ENCODE measurements at places on chromosomes 13 and 19. TPM values are rescaled to one million over a fixed set of nuclear protein-coding genes. Genes with fewer than 3 reads are reported as not detected.

DNA sequence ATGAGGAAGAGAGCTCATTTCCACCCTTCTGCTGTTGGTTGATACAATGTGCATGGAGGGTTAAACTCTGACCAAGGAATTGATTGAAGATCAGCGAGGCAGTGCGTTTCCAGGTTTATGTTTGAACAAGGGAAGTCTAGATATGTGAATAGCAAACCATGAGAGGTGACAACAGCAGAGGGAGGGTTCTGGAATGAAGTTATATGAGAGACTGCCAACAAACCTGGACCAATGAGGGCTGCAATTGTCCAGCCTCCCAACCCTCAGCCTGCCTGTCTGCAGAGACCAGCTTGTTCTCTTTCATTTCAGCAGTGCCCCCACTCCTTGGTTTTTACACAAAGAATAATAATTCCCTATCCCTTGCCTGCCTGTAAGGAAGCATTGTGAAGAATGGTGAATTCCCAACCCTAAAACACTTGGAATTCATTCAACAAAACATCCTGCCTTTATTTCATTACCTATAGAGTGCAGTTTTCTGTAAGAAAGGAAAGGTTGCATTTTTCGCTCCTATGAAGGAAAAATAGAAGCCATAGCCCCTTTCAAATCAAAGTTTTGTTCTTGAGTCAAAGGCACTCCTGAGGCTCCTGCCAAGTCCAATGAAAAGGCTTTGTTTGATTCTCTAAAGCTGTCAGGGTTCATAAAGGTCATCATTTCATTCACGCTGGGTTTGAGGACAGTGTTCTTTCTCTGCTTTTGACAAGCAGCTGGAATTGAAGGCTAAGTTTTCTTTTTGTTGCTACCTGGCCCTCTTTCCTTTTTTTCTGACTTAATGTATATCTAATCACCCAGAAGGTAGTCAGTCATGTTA, 53.6 kb upstream of the ABCC4 start:
- no peak for DNase-seq

GRCh38 chr19:19524053-19524452, 4.7 kb upstream of the YJEFN3 start:
- DNase-seq = no peak

- DNase-seq = no peak
These were observed 179.7 kb upstream of the TSC22D1 start for GRCh38 chr13:44755872-44756271.

- peak; percentile 78 for DNase-seq
These were observed at the start of gene PTGER1 for GRCh38 chr19:14475251-14476073. TSS of gene PTGER1 (minus strand) at chr19:14475354. CDS start at chr19:14474320, 1,034 bp downstream.

- no peak for DNase-seq
These were observed 15.7 kb downstream of the SERPINE3 start for GRCh38 chr13:51355217-51355616.

DNA sequence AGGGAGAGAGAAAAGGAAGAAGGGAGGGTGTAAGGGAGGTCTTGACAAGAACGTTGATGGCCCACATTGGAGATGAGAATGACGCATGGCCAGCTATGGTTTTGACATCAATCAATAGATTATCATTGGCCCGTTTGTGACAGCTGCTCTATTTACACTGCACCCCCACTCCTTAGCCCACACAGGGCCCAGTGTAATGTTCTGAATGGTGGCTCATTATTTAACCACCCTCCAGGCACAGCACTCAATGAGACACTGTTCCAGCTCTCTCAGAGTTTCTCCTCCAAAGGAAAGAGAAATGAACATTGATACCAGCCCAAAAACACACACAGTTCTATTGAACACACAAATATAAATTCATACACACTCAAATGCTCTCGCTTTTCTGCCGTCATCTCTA, 173.0 kb upstream of the IPO5 start:
- no peak for DNase-seq

GRCh38 chr19:17450264-17451075, 2.0 kb upstream of the TMEM221 start:
- DNase-seq = peak; percentile 72

The DHDH gene
- total RNA-seq = 4.2 TPM

DNA sequence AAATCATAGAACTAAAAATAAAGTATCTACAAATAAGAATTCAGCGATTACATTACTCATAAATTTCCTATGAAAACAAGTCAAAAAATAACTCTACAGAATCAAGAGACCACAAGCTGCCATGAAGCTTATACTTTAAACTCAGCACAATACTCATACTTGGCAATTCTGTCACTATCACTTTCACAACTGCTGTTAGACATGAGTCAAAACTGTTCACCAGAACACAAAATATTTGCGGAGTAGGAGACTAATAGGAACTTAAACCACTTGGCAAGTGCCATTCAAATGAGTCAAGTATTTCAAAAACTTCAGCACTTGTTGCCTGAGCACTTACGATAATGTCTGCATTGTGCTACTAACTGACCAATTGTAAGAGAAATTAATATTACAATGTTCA, 387.8 kb upstream of the GPC6 start:
- DNase-seq = no peak

The VWA8 gene
- total RNA-seq = 21.5 TPM

The NLRP9 gene
- not detected for total RNA-seq

The FLT1 gene
- total RNA-seq = 21.9 TPM

DNA sequence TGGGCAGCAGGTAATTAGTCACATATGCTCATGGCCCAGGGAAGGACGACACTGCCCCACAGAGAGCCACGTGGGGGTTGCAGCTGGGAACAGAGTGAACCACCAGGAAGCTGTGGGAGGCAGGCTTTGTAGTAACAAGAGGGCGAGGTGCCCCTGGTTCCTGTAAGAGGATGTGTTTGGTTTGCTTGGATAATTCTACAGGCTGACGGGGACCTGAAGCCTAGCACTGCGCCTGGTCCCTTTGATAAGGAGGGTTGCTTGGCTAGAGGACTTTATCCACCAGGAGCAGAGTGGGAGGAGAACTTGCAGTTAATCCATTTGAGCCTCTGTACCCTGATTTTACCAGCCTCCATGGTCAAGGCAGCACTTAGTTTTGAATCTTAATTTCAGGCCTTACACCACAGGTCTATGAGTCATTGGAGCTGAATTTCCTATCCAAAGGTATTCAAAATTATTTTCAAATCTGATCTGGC, 67.4 kb upstream of the CLDN10 start:
- no peak for DNase-seq

GRCh38 chr13:63737418-63737817, 2321.8 kb upstream of the PCDH20 start:
- no peak for DNase-seq

DNA sequence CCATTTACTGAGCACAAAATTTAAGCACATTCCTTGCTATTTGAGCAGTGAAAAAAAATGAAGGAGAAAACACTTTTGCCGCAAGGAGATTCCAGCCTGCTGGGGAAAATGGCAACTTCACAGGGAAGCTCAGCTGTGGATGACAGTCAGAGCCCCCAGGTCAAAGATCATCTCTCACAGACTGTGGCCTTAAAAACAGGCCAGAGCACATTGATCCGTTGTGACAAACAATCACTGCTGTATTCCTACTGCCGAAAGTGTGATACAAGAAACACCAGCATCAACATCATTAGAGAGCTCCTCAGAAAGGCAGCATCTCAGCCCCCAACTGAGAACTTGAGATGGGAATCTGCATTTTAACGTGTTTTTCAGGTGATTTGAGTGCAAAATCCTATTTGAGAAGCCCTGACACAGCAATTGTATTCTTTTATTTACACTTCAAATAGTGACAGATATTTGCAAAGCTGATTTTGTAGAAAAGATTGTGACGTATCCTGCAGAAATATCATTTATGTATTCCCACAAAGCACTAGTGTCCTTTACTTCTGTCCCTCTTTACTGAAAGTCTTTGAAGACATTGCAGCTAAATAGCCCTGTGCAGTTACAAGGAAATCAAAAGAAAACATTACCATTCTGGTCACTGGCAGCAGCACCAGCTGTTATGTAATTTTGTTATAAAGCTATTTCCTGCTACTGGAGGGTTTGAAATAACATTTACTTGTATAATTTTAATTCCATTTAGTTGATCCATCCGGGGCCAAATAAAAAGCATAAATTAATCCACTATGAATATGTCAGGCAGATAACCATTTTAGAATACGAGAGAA, 652.0 kb downstream of the LIG4 start:
- DNase-seq = no peak

The PGLYRP1 gene
- not detected for total RNA-seq

GRCh38 chr19:6543866-6544347, 13.1 kb downstream of the TNFSF9 start:
- no peak for DNase-seq

The OLFM4 gene
- total RNA-seq = not detected

The NCAN gene
- total RNA-seq = not detected

GRCh38 chr19:45676851-45677263, 8.8 kb downstream of the GIPR start:
- peak; percentile 63 for DNase-seq

- no peak for DNase-seq
These were observed 743.8 kb upstream of the SLC10A2 start for GRCh38 chr13:103810026-103810425.

The KCNK6 gene
- total RNA-seq = 5.8 TPM

The VAV1 gene
- total RNA-seq = 103 TPM

The KLK15 gene
- total RNA-seq = not detected

The NLRP11 gene
- 0.10 TPM for total RNA-seq

The SPRED3 gene
- 1.7 TPM for total RNA-seq

- no peak for DNase-seq
These were observed 4.6 kb upstream of the EPN1 start for GRCh38 chr19:55670280-55671053.

GRCh38 chr19:33639035-33639681, 17.4 kb downstream of the CHST8 start:
- DNase-seq = no peak

GRCh38 chr13:94641409-94641941, 39.8 kb downstream of the GPR180 start:
- no peak for DNase-seq

All from activated naive CD4-positive, alpha-beta T cell treated with anti-CD3 and anti-CD28 coated beads for 36 hours (primary cell).